NCI-H187 (cell line): ENCODE measurements at places on chromosomes 1 and 21.

DNA sequence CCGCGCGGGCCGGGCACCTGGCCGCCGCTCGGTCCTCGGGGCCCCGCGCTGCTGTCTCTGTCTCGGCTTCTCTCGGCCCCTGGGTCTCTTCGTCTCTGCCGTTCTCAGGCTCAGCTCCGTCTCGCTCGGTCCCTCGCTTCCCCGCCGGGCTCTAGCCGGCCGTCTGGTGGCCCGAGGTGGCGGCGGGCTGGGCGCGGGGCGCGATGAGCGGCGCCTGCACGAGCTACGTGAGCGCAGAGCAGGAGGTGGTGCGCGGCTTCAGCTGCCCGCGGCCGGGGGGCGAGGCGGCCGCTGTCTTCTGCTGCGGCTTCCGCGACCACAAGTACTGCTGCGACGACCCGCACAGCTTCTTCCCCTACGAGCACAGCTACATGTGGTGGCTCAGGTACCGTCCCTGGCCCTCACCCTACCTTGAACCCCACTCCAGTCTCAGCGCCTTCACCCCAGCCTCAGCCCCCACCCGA, 355 bp downstream of the SHISAL2A start:
- DNase-seq, result no peak

GRCh38 chr1:181062836-181063428, 25.6 kb upstream of the IER5 start:
- no peak for DNase-seq

DNA sequence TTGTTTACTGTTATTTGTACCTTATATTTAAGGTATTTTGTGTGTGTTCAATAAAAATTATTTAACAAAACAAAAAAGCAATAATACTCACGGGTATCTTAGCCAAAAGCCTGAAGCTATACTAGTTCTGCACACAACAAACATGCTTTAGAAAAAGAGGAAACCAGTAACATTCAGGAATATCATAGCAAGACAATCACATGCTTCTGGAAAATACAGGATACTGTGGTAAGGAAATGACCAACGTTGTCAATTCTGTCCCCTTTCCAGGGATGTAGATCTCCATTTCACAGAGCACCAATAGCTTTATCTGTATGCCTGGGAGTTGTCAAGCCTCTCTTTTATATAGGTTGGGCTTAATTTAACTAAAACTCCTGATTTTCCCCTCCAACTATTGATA, 288.4 kb downstream of the SMYD3 start:
- no peak for DNase-seq

GRCh38 chr1:245771511-245772281, 616.9 kb downstream of the KIF26B start:
- no peak for DNase-seq

DNA sequence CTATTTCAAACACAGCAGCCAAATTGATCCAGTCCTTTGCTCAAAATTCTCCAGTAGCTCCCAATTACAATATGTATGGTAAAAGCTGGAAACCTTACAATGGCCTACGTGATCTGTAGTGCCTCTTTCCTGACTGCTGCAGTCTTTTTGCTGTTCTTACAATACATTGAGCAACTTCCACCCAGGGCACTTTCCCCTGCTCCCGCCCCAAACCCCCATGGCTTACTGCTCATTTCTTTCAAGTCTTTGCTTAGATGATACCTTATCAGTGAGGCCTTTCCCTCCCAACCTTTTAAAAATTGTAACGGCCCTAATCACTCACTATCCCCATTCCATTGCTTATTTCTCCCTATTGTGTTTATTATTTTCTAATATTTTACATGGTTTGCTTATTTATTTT, 43.9 kb upstream of the APOBEC4 start:
- DNase-seq, result no peak

DNA sequence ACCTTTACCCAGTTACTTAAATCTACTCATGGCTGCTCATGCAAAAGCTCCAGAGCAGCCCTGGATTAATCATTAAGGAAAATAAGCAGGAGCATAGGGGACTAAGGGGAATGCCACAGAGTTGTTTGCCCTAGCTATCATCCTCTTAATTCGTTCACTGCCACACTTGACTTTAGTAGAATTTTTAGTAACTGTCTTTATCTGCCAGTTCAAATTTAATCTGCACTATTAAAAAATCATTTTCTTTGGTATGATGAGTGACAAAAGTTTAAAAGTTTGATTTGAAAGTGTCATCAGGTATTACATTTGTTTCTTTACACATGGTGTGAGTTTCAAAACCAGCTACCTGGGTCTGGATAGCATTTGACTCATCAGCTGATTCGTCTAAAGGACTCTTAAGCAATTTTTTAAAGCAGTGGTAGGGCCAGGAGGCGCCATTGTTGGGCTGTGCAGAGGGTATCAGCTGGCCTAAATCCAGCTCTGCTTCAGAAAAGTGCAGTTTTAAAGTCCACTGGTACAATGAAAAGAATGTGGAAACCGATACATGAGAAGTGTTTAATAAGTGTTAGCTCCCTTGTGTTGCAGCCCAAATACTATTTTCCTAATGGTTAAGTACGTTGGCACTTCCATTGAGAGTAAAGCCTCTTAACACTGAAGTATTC, 69.9 kb upstream of the DR1 start:
- no peak for DNase-seq

DNA sequence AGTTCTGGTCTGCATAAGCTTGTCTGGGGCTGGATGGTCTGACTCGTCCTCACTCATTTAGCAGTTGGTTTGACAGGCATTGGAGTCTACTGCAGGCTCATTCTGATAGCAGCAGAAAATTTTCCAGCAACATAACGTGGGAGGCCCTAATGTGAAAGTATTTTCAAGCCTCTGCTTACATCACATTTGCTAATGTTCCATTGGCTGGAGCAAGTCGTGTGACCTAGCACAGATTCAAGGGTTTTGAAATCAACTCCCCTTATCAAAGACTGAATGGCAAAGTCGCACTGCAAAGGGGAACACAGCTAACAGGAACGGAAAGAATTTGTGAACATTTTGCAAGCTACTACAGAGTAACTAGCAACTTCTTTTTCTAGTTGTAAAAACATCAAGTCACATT, 2.3 kb upstream of the USH2A start:
- no peak for DNase-seq

DNA sequence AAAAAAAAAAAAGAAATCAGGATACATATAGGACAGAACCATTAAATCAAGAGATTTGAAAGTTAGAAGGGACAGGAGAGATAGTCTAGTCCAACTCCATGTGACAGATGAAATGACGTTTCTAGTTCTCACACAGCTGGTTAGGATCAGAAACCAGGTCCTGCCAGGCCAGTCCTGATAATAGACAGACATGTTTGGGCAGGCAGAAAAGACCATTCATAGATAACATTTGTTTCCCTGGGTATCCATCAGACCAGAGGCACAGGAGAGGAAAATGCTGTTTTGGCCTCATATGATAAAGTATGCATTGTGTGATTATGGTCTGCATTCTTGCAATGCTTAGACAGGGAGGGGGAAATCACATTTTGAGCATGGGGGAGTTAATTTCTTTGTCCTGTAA, 29.3 kb downstream of the ZBTB8B start:
- no peak for DNase-seq

GRCh38 chr1:197675583-197676208, 99.6 kb downstream of the DENND1B start:
- DNase-seq, result peak; percentile 29

- peak; percentile 93 for DNase-seq
Measured at GRCh38 chr1:186082235-186082937, 292.7 kb downstream of the TPR start.

GRCh38 chr1:1327291-1327690, 2.7 kb downstream of the CPTP start:
- DNase-seq, result no peak

GRCh38 chr1:109664671-109665070, 3.2 kb upstream of the GSTM2 start:
- no peak for DNase-seq

DNA sequence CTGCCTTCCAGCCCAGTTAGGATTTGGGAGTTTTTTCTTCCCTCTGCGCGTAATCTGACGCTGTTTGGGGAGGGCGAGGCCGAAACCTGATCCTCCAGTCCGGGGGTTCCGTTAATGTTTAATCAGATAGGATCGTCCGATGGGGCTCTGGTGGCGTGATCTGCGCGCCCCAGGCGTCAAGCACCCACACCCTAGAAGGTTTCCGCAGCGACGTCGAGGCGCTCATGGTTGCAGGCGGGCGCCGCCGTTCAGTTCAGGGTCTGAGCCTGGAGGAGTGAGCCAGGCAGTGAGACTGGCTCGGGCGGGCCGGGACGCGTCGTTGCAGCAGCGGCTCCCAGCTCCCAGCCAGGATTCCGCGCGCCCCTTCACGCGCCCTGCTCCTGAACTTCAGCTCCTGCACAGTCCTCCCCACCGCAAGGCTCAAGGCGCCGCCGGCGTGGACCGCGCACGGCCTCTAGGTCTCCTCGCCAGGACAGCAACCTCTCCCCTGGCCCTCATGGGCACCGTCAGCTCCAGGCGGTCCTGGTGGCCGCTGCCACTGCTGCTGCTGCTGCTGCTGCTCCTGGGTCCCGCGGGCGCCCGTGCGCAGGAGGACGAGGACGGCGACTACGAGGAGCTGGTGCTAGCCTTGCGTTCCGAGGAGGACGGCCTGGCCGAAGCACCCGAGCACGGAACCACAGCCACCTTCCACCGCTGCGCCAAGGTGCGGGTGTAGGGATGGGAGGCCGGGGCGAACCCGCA, at the start of gene PCSK9:
PCSK9 (plus strand) TSS at position 207 of the 741 bp plus-strand sequence; CDS start at position 497, 290 bp downstream.
- no peak for DNase-seq

GRCh38 chr1:101451888-101452287, 215.1 kb downstream of the S1PR1 start:
- DNase-seq, result no peak

- no peak for DNase-seq
Measured at GRCh38 chr1:51669272-51669671, 52.4 kb downstream of the OSBPL9 start.

DNA sequence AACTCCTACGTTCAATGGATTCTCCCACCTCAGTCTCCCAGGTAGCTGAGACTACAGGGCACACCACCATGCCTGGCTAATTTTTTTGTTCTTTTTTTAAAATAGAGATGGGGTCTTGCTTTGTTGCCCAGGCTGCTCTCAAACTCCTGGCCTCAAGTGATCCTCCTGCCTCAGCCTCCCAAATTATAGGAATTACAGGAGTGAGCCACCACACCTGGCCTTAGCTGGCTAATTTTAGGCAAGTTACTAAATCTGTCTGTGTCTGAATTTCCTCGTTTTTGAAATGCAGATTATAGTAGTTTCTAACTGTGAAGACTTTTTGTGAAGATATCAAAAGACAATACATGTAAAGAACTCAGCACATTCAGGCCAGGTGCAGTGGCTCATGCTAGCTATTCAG, 13.7 kb downstream of the ACBD6 start:
- DNase-seq, result no peak

DNA sequence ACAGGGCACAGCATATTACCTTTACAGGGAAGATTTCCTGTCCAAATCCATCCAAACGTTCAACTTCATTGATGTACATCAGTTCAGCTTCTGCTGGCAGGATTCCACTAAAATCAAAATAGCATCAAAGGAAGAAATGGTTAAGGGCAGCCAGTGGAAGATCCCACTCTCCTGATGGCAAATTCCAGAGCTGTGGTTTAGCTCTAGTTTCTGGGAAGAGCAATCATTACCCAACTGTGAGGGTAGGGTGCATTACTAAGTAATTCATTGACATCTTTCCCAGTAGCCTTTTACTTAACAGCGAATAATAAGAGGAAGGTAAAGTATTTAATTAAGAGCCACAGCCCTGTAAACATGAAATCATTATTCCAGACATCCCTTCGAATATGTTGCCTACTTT, 120.7 kb downstream of the SMYD2 start:
- no peak for DNase-seq

DNA sequence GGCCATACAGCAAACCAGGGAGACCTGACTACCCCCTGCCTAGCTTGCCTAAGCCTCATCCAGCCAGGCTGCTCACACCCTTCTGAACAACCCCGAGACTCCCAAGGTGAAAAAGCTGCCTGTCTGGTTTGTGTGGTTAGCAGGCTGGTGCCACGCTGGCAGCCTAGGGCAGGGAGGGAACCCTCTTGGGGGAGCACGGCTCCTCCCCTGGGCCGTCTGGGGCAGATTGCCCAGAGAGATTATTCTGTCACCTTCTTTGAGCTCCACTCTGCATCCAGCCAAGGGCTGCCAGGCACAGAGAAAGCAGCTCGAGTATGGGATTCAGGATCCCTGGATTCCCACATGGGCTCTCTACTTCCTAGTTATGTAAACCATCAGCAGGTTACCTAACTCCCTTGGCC, 27.5 kb upstream of the TCEA3 start:
- no peak for DNase-seq

- no peak for DNase-seq
Measured at GRCh38 chr1:169594391-169594790, 8.1 kb upstream of the F5 start.

DNA sequence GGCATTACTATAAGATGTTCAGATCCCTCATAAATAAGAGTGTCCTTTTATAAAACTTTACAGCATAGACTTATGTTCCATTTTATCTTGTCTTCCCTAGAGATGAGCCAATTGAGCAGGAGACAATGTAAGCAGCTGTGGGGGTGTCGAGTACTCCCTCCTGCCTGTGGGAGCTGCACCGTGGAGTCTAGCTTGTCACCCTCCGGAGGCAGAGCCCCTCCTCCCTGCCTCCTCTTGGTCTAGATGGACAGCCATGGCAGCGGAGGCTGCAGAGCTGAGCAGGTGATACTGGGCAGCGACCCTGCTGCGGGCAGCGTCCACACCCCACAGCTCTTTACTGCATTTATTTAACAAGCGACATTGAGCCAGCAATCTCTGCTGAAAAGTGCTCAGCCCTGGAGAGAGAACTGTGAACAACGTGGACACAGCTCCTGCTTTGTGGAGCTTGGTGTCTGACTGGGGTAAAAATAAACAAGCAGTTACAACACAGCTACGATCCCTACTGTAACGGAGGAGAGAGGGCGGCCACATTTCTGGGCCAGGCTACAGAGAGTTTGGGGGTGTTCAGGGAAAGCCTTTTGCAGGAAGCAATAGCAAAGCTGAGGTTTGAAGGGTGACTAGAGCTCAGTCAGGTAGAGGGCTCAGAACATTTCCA, 12.8 kb upstream of the KIF21B start:
- DNase-seq, result no peak

DNA sequence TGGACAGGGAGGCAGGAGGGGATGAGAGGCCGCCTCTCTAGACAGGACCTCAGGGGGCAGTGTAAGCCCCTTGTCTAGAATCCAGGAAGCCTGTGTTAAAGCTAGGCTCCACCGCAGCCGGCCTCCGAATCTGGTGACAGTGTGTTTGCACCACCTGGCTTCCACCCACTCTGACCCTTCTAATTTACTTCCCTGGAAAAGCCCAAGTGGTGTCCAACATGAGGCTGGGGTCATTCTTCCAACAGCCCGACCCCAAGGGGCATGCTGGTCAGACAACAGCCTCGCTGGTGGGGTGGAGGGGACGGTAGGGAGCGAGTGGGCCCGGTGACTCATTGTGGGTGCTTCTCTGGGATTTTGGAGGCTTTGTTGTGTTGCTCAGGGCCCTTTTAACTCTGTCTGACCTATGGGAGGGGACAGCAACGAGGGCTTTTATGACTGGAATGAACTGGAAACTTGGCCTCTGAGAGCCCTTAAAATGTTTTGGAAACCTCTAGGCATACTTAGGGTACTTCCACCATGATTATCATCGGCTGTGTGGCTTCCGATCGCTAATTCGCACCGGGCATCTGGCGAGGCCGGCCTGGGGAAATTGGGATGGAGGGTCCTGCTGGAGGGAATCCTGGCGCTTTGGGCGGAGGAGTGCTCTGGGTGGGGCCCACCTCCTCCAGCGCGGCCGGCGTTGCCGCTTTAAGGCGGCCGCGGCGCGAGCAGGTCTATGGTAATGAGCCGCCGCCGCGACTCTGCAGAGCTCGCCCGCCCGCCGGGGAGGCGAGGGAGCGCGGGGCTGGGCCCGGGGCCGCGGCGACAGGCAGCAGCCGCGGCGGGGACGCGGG, at the start of gene CELSR2:
CELSR2 (plus strand) TSS at position 743 of the 833 bp plus-strand sequence. CDS start 541 bp downstream, outside the sequence.
- no peak for DNase-seq

GRCh38 chr1:116514708-116515525, 55.9 kb downstream of the CD58 start:
- no peak for DNase-seq
